Anterior cingulate cortex (tissue), 58 donors: ENCODE measurements at places on chromosomes 3 and 15.
A peak's percentile ranks its signal among the peaks of the same experiment; 100 is the strongest.

GRCh38 chr3:124385996-124386395, 344.3 kb upstream of the UMPS start:
- no peak for DNase-seq

GRCh38 chr3:36211652-36211999, 168.7 kb upstream of the STAC start:
- DNase-seq: no peak

- no peak for DNase-seq
Observed at GRCh38 chr3:60017631-60018030, 967.8 kb upstream of the CFAP20DC start.

GRCh38 chr3:61821823-61822251, 260.5 kb downstream of the PTPRG start:
- DNase-seq: no peak

DNA sequence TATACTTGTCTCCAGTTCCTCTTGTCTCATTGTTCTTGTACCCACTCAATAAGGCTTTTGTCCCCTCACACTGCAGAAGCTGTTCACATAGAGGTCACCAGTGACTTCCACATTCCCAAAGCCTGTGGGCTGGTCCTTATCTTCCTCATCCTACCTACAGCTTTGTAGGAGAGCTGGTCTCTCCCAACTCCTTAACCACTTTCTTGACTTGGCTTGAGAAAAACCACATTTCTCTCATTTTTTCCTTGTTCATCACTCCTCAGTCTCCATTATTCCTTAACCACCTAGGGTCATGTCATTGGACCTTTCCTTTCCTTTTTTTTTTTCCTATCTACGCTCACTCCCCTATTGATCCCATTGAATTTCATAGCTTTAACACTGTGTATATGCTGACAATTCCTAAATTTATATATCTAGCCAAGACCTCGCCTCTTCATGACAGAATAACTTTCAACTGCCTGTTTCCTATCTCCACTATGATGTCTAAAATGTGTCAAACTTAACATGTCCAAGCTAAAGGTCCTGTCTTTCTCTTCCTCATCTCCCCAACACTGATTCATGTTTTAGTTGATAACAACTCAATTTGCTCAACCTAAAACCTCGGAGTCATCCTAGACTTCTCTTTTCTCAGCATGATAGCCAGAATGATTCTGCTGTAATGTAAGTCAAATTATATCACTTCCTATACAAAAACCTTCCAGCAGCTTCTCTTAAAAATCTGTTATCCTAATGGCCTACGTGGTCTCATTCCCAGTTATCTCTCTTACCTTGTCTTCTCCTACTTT, 49.5 kb downstream of the CEP63 start:
- no peak for DNase-seq

DNA sequence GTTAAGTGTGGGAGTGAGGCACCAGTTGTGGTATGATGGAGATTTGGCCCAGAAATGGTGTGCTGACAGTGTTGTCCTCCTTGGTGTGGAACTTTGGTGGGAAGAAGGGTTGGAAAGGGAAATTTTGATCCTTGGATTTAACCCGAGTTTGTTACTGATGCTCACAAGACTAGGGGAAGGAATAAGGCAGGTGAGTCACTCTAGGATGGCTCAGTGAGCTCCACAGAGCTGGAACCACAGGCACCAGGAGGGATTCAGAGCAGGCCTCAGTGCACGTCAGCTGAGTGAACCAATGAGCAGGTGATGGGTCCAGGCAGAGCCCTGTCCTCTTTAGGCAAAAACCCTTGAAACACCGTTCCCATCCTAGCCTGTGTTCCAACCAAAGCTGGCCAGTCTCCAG, 11.4 kb downstream of the CHRD start:
- DNase-seq: no peak

DNA sequence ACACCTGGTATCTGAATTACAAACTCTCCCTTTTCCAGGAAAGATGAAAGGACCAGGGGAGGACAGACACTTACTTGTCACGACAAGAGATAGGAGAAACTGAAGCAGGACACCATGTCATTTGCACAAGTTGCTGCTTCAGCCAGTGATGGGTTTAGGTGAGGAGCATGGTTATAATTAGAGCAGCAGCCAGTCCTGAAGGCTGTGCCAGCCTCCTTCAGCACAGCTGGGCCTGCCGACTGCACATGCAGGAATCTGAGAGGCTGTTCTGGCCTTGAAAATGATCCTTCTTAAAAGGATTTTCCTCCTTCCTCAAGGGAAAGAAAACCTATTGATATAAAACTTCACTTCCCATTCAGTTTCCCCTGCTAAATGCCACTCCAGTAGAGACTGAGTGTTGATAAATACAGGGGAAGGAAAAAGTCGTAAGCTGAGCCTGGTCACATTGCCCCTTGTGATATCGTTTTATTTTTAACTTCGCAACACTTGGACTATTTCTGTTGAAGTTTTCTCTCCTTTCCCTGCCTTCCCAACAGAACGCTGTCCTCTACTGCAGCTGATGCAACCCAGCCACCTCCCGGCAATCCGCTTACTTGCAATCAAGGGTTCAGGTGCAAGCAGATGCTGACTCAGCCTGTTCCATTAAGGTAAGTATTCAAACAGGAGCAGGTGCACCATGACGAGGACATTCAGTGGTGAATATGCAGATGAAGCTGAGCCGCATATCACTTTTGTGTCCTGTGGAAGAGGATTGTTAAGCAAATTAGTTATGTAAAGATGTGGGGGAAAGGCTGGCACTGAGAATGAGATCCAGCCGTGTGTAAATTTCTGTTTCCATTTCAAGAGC, at the start of gene FBXO40:
Gene FBXO40 (plus strand): TSS at position 524 of the 847 bp plus-strand sequence. CDS start 27,197 bp downstream, outside the sequence.
- DNase-seq: peak; percentile 37

GRCh38 chr3:42511736-42512135, 9.3 kb downstream of the VIPR1 start:
- DNase-seq: no peak

DNA sequence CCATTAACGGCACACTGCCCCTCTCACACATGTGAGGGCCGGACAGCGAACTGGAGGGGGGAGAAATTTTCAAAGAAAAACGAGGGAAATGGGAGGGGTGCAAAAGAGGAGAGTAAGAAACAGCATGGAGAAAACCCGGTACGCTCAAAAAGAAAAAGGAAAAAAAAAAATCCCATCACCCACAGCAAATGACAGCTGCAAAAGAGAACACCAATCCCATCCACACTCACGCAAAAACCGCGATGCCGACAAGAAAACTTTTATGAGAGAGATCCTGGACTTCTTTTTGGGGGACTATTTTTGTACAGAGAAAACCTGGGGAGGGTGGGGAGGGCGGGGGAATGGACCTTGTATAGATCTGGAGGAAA, 1.5 kb downstream of the SOX2 start:
- DNase-seq: no peak

DNA sequence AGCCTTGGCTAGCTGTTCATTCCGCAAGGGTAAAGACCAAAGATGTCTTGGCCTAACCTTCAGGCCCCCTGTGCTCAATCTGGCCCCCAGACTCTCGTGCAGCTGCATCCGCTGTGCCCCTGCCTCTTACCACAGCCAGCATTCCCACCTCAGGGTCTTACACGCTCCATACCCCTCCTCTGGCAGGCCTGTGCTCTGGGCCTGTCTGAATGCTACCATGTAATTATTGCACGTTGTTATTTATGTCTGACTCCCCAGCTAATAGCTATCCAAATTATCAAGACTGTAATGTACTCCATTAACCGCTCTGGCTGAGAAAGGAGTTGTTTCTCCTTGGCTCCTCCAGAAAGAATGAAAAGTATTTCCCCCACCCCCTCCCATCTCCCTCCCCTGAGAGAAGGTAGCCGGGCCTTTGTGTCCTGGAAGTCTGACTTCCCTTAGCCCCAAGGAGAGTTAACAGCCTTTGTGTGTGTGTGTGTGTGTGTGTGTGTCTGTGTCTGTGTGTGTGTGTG, 54.5 kb upstream of the UBE2E1 start:
- DNase-seq: no peak

DNA sequence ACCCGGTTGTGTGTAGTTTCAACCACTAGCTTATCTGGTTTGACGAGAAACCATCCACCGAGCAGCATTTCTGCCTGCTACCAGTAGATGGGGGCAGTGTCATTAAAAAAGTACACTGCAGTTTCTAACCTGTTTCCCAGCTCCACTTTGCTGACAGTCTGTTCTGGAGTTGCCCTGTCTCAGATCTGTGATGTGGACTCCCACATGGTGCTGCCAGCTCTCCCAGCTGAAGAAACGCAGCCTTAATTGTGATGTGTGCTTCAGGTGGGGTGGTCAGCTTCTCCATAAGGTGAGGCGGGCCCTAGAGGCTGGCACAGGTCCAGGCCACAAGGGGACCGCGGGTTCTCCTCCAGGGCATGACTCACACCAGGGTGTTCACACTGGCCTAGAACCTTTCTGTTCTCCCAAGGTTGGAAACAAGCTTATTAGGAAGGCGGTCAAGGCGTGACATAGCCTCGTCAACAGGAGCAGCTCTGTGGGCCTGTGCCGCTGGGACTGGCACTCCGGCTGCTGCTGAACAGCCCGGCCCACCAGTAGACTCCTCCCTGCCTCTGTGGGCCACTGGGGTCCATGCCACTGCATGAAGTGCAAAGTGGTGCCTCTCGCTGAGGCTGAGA, 2.9 kb upstream of the FAM43A start:
- peak; percentile 69 for DNase-seq

DNA sequence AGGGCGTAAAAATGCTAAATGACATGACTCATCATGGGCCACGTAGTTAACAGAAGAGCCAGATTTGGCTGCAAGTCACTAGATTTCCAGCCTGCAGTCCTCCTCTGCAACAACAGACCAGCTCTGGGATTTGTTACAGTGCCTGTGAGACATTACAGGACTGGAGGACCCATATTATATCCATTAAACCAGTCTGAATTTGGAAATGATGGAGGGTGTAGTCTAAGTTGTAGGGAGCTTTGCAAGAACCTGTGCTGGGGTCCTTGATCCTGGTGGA, 10.8 kb downstream of the ZNF774 start:
- DNase-seq: no peak

DNA sequence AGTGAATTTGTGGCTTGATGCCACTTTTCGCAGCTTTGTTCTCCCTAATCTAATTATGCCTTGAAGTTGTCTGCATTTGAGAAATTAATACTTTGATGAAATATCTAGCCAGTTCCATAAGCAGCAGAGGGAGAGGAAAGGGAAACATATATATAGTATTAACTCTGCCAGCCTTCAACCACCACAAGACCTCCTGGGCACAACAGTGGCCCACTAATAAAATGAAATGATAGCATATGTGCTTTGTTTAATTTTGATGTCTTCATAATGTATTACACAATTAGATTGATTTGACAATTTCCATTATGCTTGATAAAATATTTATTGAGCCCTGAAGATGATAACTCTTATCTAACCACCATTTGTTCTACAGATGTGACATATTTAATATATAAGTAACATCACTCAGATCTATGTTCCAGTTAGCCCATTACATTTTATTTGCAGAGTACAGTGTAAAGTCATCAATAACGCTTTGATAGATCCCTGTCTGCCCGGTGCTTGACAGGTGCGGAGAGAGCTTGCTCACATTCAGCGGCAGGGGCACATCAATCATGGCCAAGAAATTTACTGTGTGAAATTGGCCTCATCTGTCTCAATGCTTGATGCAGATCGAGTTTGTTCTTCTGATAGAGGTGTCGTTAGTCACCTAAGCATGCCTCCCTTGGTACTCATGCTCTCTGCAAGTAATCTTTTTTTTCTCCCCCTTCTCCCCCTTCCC, 187.4 kb downstream of the MECOM start:
- no peak for DNase-seq

GRCh38 chr15:53512029-53512428, 247.4 kb downstream of the WDR72 start:
- no peak for DNase-seq

- DNase-seq: no peak
Observed at GRCh38 chr3:142909282-142909681, 20.4 kb upstream of the PCOLCE2 start.

GRCh38 chr3:55282994-55283393, 204.1 kb downstream of the WNT5A start:
- DNase-seq: no peak

GRCh38 chr15:31262143-31262530, 64.5 kb upstream of the KLF13 start:
- DNase-seq: no peak

GRCh38 chr3:156180077-156180476, 59.7 kb downstream of the KCNAB1 start:
- DNase-seq: no peak

GRCh38 chr15:71143373-71144310, 28.4 kb downstream of the THSD4 start:
- no peak for DNase-seq

GRCh38 chr3:55486101-55486856, 827 bp downstream of the WNT5A start:
- no peak for DNase-seq

GRCh38 chr3:9966841-9967240, 14.6 kb upstream of the PRRT3 start:
- no peak for DNase-seq

- DNase-seq: no peak
Observed at GRCh38 chr3:194631696-194632095, 1.5 kb downstream of the TMEM44 start.

- DNase-seq: no peak
Observed at GRCh38 chr3:52036829-52037228, 19.5 kb downstream of the DUSP7 start.

DNA sequence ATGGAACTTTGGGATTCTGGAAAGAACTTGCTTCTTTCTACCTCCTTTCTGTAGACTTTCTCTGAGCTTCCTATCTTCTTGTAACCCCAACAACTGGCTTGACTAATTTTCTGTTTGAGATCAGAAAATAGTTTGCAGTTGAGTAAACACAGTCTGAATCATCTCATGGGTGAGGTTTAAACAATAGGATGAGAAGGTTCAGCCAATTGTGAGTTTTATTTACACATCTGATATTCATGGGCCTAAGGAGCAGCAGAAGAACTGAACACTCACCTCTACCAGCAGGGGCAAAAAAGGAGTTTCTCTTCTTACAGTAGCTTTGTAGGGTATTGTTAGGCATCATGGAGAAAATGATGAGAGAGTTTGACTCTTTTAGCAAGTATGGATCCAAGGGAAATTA, 54.2 kb downstream of the DTWD1 start:
- no peak for DNase-seq

DNA sequence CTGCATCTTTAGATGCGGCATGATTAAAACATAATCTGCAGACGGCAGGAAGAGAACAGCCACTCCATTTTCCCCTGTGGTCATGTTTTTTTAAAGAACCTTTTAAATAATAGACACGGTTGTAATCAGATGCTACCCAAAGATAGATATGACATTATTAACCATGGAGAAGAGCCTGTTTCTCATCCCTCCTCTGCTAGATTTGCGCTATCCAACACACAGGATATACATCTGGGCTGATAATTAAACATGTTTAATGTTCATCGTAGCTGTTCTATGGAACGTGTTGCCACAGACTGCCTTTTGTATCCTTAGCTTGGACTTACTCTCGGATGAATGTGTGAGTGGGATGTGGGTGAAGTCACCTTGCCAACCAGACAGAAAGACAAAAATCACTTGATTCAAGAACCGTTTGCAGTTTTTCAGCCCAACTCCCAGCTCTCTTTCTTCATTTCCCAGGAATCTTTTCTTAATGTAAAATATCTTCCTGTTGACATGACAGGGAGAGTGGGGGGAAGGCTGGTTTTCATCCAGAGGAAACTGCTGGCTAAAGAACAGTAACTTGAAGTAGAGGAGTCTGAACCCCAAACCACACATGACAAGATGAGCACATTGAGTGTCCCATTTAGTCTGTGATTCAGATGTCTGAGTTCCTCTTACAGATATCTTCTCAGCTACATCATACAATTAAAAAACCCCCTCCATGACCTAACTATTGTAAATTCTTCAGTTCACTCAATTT, 118.6 kb upstream of the PRICKLE2 start:
- no peak for DNase-seq

- DNase-seq: no peak
Observed at GRCh38 chr15:101566748-101567488, 77.4 kb upstream of the PCSK6 start.

- no peak for DNase-seq
Observed at GRCh38 chr3:61173676-61174075, 77.6 kb downstream of the FHIT start.
